Hematopoietic multipotent progenitor cell treated with erythropoietin and hydrocortisone succinate and interleukin-3 and kit ligand, for 17 days (in vitro differentiated cells): ENCODE measurements at places on chromosomes 5 and 9.

DNA sequence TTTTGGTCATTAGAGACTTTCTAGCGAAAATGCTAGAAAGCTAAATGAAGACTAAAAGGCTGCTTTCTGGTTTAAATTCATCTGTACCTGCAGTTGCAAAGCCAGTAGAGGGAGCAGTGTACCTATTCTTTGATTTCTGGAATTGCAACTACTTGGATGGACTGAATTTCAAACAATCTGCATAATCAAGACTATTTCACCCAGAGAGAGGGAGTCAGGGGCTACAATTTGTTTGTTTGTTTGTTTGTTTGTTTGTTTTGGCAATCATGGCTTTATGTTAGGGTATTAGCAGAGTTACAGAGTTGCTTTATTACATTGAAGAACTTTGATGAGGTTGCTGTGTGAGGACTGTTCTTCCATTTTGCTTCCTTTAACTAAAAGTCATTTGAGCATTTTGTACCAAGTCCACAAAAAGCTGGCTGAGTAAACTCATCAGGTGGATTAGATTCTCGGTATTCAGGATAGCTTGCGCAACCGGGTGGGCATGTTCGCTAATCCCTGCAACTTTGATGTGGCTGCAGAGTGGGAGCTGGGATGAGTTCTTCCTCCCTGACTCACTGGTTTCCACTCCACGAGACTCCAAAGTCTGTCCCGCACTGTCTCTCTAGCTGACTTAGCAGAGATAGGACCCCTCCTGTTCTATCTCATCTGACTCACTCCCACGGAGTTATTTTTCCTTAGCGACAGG is 80.0 kb upstream of the TUT7 start:
- peak; percentile 41 for DNase-seq

- DNase-seq, result no peak
Measured at GRCh38 chr5:88557131-88557530, 288.5 kb upstream of the TMEM161B start.

GRCh38 chr9:19373527-19373926 is 6.5 kb downstream of the RPS6 start:
- no peak for DNase-seq

- no peak for DNase-seq
Measured at GRCh38 chr9:6552498-6553121, 92.9 kb downstream of the GLDC start.

DNA sequence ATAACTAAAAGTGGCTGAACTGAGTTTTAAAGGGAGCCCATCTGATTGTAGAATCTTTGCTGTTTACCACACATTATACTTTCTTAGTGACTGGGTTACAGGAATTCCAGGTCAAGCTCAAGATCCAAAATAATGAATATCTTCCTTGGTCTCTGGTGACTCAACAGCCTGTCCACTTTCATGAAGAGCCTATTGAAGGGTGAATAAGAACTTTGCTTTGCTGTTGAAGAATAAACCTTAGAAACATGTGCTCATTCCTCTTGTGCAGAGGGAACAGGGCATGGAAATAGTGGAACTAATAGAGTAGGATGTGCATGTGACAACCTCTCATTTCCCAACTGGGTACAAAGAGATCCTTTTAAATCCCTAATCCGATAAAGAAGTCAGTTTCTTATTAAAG is 21.4 kb downstream of the ALDH1A1 start:
- DNase-seq, result no peak

GRCh38 chr9:90965226-90966030 is 163.8 kb downstream of the SYK start:
- DNase-seq, result no peak

DNA sequence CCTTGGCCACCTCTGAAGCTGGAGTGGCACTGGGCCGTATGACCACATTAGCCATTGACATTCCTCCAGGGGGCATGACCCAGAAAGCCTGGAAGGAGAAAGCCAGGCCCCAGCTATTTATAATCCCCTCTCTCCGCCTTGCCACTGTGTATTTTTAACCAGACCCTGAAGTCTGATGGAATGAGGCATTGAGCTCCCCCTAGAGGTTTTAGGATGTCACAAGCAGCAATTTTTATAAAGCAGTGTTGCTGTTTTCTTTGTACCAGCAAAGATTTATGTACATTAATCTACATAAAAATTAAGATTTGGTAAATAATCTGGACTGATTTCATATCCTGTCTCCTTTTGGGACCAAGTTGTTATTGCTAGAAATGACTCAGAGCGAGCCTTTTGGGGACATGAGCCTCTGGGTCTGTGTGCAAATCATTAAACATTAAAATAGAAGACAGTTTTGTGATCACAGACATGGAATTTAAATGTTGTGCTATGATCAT is 127.1 kb downstream of the TRIO start:
- no peak for DNase-seq

- no peak for DNase-seq
Measured at GRCh38 chr5:54883374-54884194, 101.8 kb downstream of the ESM1 start.

GRCh38 chr9:121354141-121354540 is 15.9 kb downstream of the STOM start:
- no peak for DNase-seq

DNA sequence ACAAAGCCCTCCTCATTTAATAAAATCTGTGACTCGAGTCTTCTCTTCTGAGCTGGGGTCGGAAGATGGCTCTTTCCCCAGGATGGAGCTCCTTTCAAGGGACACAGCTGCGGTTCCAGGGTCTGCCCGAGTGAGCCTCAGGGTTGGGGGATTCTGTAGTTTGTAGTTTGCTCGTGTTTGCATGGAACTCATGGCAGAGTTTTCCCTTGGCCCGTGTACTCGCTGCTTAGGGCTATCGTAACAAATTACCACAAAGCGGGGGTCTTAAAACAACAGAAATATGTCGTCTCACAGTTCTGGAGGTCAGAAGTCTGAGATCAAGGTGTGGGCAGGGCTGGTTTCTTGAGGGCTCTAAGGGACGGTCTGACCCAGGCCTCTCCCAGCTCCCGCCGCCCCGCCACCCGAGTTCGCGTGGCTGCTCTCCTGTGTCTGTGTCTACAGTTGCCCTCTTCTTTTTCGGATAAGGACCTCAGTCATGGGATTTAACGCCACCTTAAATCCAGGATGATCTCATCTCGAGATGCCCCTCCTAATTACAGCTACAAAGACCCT is 13.9 kb upstream of the LPCAT1 start:
- no peak for DNase-seq

- DNase-seq, result no peak
Measured at GRCh38 chr9:104527109-104527508, at the start of gene OR13C4. TSS of gene OR13C4 (minus strand) at chr9:104527209. CDS start at chr9:104527209, 0 bp downstream.

GRCh38 chr5:58145397-58145934 is 314.4 kb downstream of the PLK2 start:
- no peak for DNase-seq

DNA sequence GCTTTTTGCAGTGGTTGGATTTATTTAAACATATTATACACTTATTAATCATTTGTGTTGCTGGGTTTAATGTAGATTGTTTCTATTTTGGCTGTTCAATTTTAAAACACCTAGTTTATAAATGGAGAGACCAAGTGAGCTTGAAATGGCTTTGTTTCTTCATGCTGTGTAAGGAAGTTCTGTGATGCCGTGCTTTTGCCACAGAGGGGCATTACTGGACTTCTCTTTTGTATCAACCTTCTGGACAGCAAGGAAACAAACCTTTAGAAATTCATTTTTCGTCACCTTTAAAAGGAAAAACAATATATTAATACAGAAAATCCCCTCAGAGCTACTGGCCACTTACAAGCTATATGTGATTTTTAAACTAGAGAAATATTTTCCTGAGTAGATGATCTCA is 81.9 kb downstream of the DMRTA1 start:
- no peak for DNase-seq

- no peak for DNase-seq
Measured at GRCh38 chr9:128365525-128365924, 5.6 kb upstream of the URM1 start.

DNA sequence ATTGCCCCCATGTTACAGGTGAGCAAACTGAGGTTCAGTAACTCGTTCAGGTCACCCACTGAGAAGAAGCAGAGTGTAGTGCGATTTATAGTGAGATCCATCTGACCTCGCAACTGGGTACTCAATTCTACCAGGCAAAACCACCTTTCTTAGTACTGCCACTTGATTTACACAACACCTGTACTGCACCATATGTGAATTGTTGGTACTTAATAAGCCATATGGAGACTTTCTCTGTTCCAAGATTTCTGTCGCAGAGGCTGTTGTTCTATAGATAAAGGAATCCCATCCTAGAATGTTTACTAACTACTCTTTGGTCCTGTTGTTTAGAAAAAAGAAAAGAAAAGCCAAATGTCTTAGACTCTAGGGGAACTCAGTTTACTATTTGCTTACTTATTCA is 287.5 kb downstream of the KCTD16 start:
- no peak for DNase-seq

GRCh38 chr5:135089912-135090311 is 55.9 kb upstream of the PITX1 start:
- DNase-seq, result no peak

- no peak for DNase-seq
Measured at GRCh38 chr9:35229779-35230143, 68.0 kb downstream of the UNC13B start.

- no peak for DNase-seq
Measured at GRCh38 chr9:37835821-37836220, 35.2 kb downstream of the DCAF10 start.

DNA sequence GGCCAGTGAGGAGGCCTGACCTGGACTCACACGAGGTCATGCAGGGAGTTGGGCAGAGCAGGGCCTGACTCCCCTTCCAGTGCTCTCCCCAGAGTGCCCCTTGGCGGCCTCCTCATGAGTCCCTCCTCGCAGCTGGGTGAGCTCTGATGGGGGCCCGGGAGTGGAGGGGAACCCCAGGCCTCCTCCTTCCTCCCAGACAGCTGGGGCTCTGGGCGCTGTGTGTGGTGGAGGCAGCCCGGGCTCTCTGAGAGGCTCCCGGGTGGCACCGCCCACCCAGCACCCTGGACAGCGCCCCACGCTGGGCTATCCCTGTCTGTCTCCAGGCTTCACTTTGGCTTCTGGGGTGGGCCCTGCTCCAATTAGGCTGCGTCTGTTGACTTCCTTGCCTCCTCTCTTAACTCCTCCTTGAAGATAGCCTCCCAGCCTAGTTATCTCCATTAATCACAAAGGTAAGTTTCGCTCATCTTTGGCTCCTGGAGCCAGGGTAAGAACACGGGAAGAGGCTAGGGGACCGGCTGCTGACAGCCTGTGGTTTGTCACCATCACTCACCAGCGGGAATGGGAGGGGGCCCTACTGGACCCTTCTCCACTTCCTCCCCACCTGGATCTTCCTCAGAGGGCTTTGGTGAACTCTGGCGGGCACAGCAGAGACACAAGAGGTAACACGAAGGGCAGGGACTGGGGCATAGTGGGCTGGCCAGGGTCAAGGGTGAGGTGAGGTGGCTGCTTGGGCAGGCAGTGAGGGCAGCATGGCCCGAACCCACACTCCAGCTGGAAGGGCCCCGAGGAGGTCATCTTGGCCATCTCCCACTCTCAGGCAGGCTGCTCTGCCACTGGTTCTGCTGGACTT is 13.1 kb downstream of the PSD2 start:
- no peak for DNase-seq

DNA sequence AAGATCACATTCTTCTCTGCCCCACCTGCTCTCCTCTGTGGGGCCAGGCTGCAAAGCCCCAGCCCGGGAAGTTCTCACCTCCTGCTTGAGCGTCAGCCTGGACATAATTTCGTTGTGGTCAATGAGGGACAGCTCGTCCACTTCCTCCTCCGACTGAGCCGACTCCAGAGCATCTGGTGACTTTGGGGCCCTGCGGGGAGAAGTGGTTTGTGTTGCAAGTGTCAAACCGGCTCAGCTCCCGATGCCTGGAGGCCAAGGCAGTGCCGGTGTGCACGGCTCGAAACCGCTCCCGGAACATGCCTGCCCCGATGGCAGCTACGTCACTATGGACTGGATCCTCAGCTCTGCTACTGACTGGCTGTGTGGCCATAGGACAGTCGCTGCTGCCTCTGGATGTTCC is 52.8 kb downstream of the PRRT1B start:
- DNase-seq, result no peak

- no peak for DNase-seq
Measured at GRCh38 chr9:109935406-109936087, 155.5 kb downstream of the PALM2AKAP2 start.

- DNase-seq, result no peak
Measured at GRCh38 chr5:145902421-145902820, 29.6 kb upstream of the GRXCR2 start.

DNA sequence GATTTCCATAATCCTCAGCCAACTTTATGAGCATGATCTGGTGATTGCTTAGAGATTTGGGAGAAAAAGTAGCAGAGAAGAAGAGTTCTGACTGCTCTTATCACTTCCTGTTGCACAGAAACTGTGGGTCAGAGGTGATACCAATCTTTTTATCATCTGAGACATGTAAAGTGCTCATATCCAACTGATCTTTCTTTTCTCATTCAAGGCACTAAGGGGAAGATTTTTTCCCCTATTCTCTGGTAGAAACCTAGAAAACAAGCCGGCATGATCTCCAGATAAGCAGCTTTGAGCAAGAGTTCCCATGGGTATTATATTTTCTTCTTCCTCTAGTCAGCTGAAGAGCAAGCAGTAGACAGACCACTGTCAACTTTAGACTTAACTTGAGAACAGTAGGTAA is 29.0 kb upstream of the GPR150 start:
- DNase-seq, result no peak

- DNase-seq, result no peak
Measured at GRCh38 chr5:21574961-21575360, 1278.2 kb downstream of the CDH12 start.

DNA sequence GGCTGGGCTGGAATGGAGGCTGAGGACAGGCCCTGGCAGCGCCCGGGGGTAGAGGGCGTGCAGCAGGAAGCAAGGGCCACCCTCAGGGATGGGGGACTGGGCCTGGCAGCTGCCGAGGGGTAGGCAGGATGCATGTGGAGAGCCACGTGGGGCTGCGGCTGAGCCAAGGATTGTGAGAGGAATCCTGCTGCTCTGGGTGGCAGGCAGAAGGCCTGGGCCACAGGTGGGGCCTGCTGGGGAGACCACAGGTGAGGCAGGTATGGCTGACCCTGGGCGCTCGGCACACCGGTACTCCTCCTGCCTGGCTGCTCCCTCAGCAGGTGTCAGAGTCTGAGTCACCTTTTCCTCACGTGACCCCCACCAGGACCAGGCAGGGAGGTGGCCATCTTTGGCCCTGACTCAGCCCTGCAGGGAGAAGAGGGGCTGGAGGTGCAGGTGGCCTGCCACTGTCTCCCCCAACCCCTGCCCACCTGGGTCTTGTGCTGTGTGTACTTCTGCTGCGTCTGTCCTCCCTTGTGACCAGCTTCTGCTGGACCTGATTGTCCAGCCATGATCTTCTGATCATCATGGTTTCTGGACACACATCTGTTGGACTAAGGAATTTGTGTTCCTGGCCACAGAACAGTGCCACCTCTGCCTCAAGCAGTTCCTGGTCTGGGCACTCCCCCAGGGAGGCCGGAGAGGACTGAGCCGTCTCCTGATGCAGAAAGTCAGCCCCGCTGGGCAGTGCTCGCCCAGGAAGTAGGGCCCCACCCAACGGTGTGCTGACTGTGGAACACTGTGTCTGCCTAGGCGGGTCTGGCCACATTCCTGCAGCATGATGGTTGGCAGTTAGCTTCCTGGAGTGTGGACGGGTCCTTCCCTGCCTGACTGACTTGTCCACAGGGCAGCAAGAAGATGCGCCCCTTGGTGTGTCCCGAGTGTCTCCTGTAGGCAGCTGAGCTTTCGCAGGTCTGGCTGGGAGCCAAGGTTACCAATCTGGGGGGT is 6.4 kb downstream of the ARRDC1 start:
- no peak for DNase-seq
